ENCODE measurements at places on chromosomes 1 and 21.

DNA sequence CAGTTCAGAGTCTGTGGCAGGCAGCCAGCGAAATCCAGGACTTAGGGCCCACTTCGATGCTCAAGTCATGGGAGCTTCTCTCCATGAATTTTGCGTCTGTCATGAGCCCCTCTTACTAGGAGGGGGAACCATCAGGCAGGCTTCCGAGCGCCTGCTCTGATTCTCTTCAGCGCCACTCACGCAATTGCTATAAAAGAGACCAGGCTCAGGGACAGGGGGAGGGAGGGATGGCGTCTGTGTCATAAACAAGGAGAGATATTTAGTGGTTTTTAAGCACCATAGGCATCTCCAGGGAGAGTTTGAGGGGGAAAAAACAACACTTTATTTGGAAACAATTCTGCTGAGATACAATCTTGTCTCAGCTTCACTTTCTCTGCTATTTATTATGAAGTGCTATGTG is 60.6 kb downstream of the NAV1 start:
- H3K27ac ChIP-seq = peak overlapping the region; percentile 28
- no peak overlapping the region for H3K4me3 ChIP-seq
- peak; percentile 69 for DNase-seq
- H3K36me3 ChIP-seq = peaks cover 3% of the 10 kb centered on the region
- H3K4me1 ChIP-seq = peaks cover 67% of the 10 kb centered on the region

DNA sequence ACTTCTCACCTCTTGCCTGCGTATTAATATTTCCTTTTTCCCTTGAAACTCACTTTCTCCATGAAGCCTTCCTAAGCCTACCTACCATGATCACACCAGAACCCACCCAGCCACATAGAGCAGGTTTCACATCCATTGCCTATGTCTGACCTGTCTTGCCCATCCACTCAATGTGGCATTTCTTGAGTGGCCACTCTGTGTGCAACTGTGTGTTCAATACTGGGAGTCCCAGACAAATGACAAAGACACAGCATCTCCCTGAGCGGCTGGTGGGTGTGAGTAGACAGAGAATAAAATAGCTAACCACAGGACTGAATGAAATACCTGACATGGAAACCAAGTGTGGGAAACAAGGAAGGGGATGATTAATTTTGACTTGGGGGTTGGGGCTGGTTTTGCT is 3.1 kb downstream of the PTGFRN start:
- H3K27me3 ChIP-seq = peaks cover 15% of the 10 kb centered on the region
- no peak for DNase-seq
- H3K27ac ChIP-seq = no peak overlapping the region
- peaks cover 13% of the 10 kb centered on the region for H3K4me1 ChIP-seq

GRCh38 chr1:248823517-248824001 is 2.2 kb downstream of the SH3BP5L start:
- peak; percentile 90 for DNase-seq
- H3K4me1 ChIP-seq = peaks cover 59% of the 10 kb centered on the region
- peak overlapping the region; percentile 96 for H3K27ac ChIP-seq
- peaks cover 53% of the 10 kb centered on the region for H3K36me3 ChIP-seq

DNA sequence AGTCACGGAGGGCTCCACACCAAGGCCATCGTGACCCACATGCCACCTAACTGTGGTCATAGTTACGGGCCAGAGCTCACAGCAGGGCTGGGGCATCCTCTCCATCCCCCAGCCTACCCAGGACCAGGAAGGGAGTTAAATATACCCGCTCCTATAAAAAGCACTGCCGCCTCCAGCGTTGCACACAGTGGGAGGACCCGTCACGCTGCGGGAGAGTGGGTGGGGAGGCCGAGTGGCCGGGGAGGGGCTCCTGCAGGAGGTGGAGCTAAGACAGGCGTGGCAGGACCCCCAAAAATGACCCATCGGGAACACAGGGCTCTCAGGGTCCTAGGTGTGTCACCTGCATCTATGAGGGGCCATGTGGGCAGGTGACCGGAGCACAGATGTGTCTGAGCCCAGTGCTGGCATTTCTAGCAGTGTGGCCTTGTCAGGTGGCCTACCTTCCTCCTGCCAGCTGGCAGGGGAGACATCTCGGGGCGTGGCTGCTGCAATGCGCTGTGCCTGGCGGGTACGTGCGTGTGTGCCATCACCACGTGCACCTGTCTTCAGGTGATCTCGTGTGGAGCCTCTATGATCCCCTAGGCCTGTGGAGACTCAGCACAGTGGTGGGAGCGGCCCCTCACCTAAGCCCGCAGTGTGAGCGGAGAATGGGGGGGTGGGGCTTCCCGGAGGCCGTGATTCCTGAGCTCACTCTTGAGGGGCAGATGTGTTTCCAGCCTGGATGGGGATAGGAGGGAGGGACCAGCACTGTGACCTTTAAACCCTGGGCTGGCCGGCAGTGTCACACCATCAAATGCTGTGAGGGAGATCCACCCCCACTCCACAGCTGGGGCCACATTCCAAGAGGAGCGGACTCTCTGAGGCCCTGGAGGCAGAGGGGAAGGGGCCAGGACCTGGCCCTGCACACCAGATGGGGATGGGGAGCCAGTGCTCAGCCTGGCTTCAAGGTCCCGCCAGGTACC is 17.7 kb downstream of the AGRN start:
- H3K27me3 ChIP-seq = no peaks in the 10 kb centered on the region
- peaks cover 25% of the 10 kb centered on the region for H3K36me3 ChIP-seq
- H3K4me1 ChIP-seq = peaks cover 15% of the 10 kb centered on the region
- no peak for DNase-seq

GRCh38 chr1:212070720-212071302 is 35.3 kb downstream of the DTL start:
- DNase-seq = peak; percentile 18
- no peaks in the 10 kb centered on the region for H3K27me3 ChIP-seq
- H3K4me1 ChIP-seq = no peaks in the 10 kb centered on the region
- H3K27ac ChIP-seq = no peak overlapping the region
- peaks cover 90% of the 10 kb centered on the region for H3K36me3 ChIP-seq
- no peak overlapping the region for H3K4me3 ChIP-seq

DNA sequence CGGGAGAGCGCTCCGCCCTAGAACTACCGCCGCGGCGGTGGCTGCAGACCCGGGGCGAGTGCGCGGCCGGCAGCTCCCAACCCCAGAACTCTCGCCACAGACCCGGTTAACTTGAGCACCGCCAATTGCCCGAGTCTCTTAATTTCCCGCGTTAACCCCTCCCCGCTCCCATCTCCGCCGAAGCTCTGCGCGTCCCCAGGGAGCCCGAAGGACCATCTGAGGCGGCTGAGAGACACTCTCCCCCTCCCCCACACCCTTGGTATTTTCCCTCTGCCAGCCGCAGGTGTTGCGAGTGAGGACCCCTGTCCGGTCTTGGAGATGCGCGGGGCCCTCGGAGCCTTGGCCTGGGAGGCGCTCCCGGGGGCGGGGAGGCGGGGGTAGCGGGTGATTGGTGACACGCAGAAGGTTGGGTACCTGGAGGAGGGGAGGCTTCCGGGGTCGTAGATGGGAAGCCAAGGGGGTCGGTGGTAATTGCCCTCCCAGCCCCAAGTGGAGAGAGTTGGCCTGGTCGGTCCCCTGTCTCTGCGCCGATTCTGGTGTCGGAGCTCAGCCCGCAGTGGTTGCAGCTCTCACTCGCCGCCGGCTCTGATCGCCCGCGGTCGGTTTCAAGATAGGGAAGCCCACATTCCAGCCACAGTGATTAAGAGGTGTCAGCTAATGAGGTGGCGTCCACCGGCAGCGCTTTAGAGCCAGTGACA is 858 bp upstream of the SUSD4 start:
- peaks cover 55% of the 10 kb centered on the region for H3K27me3 ChIP-seq
- no peak overlapping the region for H3K27ac ChIP-seq
- no peak for DNase-seq

DNA sequence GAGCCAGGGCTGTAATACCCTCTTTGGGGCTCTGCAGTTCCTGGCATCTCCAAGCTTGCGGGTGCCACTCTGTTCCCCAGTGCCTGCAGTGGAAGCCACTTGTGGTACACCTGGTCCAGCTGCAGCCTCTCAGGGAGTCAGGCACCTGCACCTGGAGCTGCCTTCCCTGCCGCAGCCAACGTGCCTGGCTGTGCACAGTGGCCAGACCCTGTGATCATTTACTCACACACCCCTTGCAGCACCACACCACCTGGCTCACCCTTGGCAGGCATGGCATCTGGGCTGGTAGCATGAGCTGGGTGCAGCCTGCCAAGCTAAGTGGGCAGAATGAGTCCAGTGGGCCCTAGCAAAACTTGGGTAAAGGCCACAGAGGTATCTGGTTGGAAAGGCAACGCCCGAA is 51.1 kb upstream of the NTPCR start:
- no peak for DNase-seq
- no peaks in the 10 kb centered on the region for H3K36me3 ChIP-seq
- 0 out of 2 replicates have a peak, but pooled peaks cover 6% of the 10 kb centered on the region for H3K4me1 ChIP-seq

DNA sequence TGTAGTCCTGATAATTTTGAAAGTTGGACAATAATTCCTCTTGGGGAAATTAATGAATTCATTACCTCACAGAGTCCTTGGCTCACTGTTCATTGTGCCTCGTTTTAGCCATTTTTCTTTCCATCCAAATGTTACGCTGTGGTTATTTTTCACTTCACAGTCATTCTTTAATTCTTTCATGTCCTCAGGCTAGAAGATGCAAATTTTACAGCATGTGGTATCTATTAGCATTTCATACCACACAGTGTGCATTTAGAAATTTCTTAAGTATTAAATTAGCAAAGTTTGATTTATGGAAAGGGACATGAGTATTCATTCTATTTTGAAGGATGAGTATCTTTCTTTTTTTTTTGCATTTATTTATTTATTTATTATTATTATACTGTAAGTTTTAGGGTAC is 18.4 kb downstream of the OR2L3 start:
- H3K36me3 ChIP-seq = no peaks in the 10 kb centered on the region
- no peak for DNase-seq
- no peak overlapping the region for H3K4me3 ChIP-seq
- H3K27me3 ChIP-seq = no peaks in the 10 kb centered on the region

- H3K27me3 ChIP-seq = no peaks in the 10 kb centered on the region
- H3K36me3 ChIP-seq = peaks cover 67% of the 10 kb centered on the region
- DNase-seq = no peak
- H3K27ac ChIP-seq = no peak overlapping the region
Measured at GRCh38 chr1:212618466-212619210, 10.1 kb downstream of the ATF3 start.

DNA sequence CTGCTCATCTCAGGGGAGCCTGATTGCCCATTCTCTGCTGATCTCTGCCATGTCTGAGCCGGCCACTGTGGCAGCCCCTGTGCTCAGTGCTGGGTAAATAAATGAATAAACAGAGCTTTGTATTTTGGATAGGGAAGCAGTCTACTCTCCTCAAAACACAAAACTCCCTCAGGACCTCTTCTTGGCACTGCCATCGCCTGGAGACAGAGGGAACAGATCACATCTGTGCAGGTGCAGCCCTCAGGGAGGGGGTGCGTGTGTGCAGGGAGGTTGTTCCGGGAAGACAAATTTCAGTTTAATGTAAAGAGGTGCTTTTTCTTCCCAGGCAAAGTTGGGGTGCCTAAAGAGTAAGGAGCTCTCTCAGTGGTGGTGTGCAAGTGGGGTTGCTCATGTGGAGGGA is 7.7 kb upstream of the FAM167B start:
- no peak overlapping the region for H3K27ac ChIP-seq
- DNase-seq = no peak
- H3K27me3 ChIP-seq = no peaks in the 10 kb centered on the region
- no peak overlapping the region for H3K4me3 ChIP-seq
- H3K4me1 ChIP-seq = peaks cover 56% of the 10 kb centered on the region

- peaks cover 3% of the 10 kb centered on the region for H3K36me3 ChIP-seq
- no peak overlapping the region for H3K4me3 ChIP-seq
- no peak overlapping the region for H3K27ac ChIP-seq
- H3K4me1 ChIP-seq = peaks cover 12% of the 10 kb centered on the region
- H3K27me3 ChIP-seq = no peaks in the 10 kb centered on the region
- DNase-seq = no peak
Measured at GRCh38 chr1:51231120-51231519, 5.0 kb upstream of the RNF11 start.

DNA sequence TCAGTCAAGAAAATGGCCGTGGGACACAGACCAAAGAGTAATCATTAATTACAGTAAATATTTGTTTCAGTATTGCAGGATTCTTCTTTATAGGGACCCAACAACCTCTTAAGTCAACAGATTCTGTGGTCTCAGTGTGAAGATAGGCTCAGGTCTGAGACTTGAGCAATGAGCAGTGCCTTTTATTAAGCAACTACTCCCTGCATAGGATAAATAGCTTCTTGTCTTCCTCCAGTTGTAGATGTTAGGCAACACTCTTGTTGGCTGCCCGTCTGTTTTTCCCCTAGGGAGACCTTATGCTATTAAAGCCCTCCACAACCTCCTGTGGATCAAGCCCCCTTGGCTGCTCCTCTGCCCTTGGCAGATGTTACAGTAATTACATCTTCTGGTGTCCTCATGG is 1.8 kb upstream of the OMA1 start:
- H3K27ac ChIP-seq = no peak overlapping the region
- no peak overlapping the region for H3K4me3 ChIP-seq
- no peaks in the 10 kb centered on the region for H3K27me3 ChIP-seq
- H3K36me3 ChIP-seq = no peaks in the 10 kb centered on the region

DNA sequence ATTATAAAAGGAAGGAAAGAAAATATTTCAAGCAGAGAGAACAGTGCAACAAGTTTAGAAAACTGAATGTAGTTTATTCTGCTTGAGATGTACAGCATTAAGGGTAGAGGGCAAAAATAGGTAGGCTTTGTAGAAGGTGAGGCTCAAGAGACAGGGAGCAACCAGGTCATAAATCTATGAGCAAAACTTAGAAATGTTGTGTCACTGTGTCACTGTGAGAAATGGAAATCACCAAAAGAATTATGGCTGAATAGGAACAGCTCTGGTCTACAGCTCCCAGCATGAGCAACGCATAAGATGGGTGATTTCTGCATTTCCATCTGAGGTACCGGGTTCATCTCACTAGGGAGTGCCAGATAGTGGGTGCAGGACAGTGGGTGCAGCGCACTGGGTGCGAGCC is 53.6 kb downstream of the TNFSF4 start:
- no peak overlapping the region for H3K4me3 ChIP-seq
- peaks cover 5% of the 10 kb centered on the region for H3K4me1 ChIP-seq
- H3K36me3 ChIP-seq = no peaks in the 10 kb centered on the region
- no peak overlapping the region for H3K27ac ChIP-seq
- no peaks in the 10 kb centered on the region for H3K27me3 ChIP-seq

DNA sequence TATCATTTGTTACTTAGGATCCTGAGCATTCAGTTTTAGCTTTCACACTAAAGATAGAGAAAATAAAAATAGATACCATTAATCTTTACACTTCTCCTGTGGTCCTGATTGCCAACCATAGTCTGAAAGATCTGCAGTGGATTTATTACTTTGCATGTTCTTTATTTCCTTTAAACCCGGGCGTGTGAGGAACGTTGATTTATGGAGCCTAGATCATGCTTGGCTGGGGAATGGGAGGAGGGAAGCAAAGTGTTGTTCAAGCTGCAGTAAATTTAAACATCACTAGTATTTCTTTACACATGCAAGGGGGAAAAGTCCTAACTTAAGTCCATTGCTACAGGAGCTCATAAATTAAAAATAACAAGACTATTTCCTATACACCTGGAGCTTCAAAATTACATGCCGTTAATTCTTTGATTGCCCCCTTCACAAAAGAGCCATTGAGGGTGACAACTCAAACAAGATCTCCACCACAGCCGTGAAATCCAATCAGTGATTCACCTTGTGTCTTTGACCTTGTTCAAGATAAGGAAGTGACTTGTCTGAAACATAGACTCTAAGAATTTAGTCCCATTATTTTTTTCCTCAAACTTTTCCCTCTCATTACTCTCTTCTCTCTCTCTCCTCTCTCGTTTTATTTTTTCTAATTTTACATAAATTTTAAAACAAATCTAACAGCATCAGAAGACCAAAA is 282.7 kb downstream of the KIF26B start:
- no peak overlapping the region for H3K27ac ChIP-seq
- no peaks in the 10 kb centered on the region for H3K4me1 ChIP-seq
- H3K4me3 ChIP-seq = no peak overlapping the region
- no peak for DNase-seq
- no peaks in the 10 kb centered on the region for H3K36me3 ChIP-seq

Measured in SJSA1 (cell line).